ENCODE measurements at places on chromosomes 12 and 14.

GRCh38 chr12:2609020-2609419 lies 185.8 kb upstream of the FKBP4 start:
- DNase-seq = no peak

DNA sequence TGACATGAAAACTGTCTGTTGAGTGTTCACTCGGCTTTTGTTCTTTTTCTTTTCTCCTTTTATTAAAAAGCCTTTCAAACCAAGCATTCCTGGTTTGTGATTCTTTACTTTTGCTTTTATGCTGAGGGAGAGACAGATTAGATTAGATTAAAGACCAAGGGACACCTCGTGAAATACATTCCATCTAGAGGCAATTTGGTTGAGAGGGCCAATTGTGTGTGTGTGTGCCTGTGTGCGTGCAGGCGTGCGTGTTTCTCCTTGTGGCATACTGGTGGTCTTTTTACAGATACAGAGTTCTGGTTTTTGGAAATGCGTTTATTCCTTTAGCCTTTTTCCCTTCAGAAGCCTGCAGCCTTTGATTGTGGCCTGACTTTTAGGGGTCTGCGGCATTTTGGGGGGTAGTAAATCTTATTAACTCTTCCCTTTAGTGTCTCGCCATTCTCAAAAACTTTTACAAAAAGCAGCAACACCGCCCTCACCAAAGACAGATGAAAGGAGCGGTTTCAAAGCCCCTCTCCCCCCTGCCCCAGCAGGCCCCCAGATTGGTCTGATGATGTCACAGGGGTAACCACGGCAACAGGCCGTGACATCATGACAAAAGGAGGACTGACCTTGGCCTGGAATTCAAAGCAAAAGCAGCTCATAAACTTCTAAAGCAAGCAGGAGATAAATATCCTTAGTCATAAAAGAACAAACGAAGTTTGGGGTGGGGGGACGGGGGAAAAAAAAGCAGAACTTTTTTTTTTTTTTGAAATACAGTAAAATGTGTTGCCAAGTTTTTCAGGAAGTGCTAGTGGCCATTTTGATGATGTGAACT lies 84.1 kb upstream of the TBX3 start:
- DNase-seq = no peak

- no peak for DNase-seq
Observed at GRCh38 chr12:57609101-57609780, 2.0 kb upstream of the ARHGEF25 start.

- no peak for DNase-seq
Observed at GRCh38 chr12:117038023-117038680, 61.1 kb downstream of the TESC start.

DNA sequence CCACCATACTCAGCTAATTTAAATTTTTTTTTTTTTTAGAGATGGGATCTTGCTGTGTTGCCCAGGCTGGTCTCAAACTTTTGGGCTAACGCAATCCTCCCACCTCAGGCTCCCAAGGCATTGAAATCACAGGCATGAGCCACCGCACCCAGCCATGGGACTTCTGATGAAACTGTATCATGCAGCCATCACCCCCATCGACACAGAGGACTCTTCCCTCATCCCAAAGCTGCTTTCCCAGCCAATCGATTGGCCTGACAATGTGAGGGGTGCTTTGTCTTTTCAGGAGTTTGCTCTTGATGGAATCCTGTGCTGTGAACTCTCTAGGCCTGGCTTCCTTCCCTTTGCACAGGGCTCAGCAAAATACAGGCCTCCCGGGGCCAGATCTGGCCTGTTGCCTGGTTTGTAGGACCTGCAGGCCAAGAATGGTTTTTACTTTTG lies 59.6 kb upstream of the NCOR2 start:
- DNase-seq = no peak

DNA sequence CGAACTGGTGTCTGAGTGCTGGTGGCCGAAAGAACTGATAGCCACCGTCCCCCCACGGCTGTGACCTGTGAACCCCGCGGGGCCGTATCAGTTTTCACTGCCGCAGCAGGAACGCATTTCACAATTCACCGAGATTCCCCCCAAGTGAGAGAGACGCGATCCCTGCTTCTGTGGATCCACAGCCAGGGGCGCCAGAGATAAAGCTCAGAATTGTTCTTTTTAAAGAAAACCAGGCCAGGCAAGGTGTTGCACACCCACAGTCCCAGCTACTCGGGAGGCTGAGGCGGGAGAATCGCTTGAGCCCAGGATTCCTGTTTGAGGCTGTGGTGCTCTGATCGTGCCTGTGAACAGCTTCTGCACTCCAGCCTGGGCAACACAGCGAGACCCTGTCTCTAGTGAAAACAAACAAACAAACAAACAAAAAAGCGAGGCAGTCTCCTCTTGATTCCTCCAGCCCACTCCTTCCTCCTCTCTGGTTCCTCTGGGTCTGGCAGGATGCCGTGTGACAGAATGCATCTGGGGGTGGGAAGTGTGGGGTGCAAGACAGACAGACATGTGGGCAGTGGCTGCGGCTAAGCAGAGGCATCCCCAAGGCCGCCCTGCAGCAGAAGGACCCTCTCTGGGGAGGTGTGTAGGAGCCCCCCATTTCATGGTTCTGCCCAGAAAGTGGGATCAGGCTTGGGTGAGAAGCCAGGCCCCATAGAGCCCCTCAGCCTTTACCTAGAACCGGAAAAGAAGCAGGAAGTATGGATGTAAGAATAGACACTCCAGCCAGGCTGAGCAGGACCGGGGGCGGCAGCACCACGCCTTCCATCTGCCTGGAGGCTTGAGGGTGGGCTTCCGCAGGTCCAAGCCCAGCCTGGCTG lies 39.2 kb upstream of the PPP1R13B start:
- no peak for DNase-seq

- DNase-seq = no peak
Observed at GRCh38 chr12:74285773-74286172, 251.9 kb upstream of the ATXN7L3B start.

- no peak for DNase-seq
Observed at GRCh38 chr14:106395456-106396050, 869.2 kb downstream of the TMEM121 start.
